ENCODE measurements at places on chromosomes 16 and 17.

DNA sequence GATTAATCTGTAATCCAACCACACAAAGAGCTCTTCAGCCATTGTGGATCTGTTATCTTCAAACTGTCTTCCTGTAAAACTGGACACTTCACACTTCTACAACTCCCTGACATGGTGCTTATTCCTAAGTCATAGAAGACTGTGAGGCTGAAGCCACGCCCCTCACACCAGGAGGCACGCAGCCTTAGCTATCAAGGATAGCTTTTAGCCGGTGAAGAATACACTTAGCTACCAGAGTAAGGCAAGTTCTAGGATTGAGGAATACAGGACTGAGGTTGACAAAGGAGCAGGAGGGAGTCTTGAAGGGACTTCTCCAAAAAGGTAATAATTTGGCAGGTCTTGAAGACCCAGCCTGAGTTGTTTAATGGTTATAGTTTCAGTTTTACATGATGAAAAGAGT, 79.8 kb upstream of the GAS7 start:
- DNase-seq: no peak

GRCh38 chr16:49700251-49701064, 155.5 kb downstream of the ZNF423 start:
- no peak for DNase-seq

DNA sequence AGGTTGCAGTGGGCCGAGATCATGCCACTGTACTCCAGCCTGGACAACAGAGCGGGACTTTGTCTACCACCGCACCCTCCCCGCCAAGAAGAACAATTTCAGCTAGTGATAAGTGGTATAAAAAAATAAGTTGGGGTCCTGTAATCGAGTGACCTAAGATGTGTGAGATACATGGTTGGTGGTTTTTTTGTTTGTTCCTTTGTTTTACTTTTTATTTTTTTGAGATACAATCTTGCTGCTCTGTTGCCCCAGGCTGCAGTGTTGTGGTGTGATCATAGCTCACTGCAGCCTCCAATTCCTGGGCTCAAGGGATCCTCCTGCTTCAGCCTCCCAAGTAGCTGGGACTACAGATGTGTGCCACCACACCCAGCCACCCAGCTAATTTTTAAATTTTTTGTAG, 58.7 kb downstream of the PITPNC1 start:
- DNase-seq: no peak

GRCh38 chr16:29030086-29030840, 45.4 kb downstream of the LAT start:
- DNase-seq: no peak

- DNase-seq: no peak
Measured at GRCh38 chr16:48501516-48502377, 108.2 kb downstream of the N4BP1 start.

- DNase-seq: peak; percentile 73
Measured at GRCh38 chr16:4624827-4625559, 367 bp downstream of the MGRN1 start.

DNA sequence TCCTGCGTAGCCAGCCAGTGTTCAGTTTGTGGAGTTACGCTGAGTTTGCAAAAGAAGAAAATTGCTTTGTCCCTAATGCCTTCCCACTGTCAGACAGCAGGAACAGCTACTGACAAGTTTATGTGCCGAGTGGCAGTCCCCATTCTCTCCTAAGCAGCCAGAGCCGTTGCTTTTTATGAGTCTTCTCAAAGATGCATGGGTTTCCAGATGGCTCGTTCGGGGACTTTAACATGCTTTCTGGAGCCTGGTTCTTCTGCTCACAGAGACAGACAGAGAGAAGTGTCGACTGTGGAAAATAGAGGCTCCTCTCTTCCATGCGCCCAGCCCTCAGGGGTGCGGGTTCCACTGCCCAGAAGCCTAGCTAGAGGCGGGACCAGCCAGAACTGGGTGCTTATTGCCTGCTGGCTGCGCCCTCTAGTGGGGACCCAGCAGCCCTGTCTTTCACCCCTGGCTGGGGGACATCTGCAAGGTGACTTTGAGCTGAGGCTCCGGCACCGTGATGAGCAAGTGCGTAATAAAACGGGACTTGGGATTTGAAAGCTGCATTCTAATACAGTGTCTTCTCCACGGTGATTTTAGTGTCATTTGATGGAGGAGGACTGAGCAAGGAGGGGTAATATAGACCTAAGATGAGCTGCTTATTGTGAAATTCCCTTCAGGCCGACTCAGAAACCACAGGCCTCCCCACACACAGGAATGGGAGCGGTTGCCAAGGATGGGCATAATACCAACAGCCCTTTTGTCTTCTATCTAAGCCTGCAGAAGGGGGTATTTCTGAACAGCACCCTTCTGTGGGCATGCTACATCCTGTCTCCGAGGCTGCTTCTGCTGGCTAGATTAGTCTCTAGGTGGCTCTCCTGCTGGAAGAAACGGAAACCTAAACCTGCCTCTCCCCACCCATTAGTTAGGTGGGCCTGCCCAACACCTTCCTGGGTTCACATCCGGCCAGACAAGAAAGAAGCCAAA, 73.1 kb downstream of the CCDC182 start:
- DNase-seq: peak; percentile 33

DNA sequence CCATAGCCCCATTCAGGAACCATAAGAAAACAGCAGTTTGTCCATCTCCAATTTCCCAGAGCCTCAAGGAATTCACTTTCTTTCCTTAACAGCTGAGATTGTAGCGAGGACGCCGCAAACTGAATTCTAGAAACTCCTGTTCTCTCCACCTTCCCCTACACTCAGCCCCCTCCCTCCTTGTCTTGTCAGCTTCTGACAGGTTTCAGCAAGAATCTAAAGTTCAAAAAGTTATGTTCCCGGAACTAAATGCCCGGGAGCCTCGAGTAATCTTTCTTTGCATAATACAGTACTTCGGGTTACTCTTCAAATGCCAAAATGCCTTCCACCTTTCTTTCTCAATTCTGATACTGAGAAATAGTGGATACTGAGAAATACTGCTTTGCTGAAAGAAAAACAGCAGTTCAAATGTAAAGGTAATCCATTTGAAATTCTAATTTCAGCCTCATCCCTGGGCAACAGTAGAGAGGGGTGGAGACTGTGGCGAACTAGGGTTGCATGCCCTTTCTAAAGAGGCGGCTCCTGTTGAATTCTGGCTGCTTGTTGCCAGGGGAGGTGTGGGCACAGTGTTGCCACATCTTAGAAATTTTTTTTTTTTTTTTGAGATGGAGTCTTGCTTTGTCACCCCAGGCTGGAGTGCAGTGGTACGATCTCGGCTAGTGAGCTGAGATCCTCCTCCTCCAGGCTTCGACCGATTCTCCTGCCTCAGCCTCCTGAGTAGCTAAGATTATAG, 63.5 kb upstream of the USP7 start:
- no peak for DNase-seq

- DNase-seq: no peak
Measured at GRCh38 chr17:47774331-47774730, 41.3 kb downstream of the TBX21 start.

All from bone marrow (tissue), 2 donors.